ENCODE measurements at places on chromosomes 16 and 17.

GRCh38 chr17:51028176-51028863 lies 92.3 kb downstream of the SPAG9 start:
- no peak for DNase-seq

- DNase-seq: no peak
Measured at GRCh38 chr17:15303851-15304250, 37.5 kb downstream of the TEKT3 start.

- no peak for DNase-seq
Measured at GRCh38 chr17:33976831-33977230, 278.3 kb upstream of the CCL2 start.

- no peak for DNase-seq
Measured at GRCh38 chr16:2529061-2529931, 1.9 kb downstream of the CEMP1 start.

DNA sequence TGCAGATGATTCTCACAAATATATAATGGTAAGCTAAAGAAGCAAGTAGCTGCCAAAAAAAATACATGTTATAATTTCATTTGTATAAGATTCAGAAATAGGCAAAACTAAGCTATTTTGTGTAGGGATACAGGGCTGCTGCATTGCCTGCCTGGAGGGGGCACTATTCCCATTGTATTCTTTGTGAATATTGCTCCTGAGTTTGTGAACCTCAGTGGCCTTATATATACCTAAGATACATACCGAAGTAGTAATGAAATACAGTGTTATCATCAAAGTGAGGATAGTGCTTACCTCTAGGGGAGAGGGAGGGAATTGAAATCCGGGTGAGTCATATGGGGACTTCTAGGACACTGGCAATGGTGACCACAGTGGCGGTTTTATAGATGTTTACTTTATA lies 53.5 kb downstream of the C17orf58 start:
- DNase-seq: no peak

DNA sequence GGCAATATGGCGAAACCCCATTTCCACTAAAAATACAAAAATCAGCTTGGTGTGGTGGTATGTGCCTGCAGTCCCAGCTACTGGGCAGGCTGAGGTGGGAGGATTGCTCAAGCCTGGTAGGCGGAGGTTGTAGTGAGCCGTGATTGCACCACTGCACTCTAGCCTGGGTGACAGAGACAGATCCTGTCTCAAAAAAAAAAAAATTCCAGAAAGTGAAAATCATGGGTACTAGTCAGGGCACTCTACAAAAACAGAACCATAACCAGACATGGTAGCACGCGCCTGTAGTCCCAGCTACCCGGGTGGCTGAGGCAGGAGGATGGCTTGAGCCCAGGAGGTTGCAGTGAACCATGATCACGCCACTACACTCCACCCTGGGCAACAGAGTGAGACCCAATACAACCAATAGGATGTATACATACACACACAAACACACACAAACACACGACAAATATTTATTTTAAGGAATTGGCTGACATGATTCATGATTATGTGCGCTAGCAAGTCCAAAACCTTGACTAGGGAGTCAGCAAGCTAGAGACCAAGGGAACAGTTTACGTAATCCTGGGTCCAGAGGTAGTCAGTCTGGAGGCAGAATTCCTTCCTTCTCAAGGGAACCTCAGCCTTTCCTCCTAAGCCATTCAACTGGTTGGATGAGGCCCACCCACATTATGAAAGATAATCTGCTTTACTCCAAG lies 11.6 kb upstream of the GP1BA start:
- DNase-seq: no peak

- DNase-seq: no peak
Measured at GRCh38 chr17:28946239-28946638, 5.1 kb downstream of the PHF12 start.

DNA sequence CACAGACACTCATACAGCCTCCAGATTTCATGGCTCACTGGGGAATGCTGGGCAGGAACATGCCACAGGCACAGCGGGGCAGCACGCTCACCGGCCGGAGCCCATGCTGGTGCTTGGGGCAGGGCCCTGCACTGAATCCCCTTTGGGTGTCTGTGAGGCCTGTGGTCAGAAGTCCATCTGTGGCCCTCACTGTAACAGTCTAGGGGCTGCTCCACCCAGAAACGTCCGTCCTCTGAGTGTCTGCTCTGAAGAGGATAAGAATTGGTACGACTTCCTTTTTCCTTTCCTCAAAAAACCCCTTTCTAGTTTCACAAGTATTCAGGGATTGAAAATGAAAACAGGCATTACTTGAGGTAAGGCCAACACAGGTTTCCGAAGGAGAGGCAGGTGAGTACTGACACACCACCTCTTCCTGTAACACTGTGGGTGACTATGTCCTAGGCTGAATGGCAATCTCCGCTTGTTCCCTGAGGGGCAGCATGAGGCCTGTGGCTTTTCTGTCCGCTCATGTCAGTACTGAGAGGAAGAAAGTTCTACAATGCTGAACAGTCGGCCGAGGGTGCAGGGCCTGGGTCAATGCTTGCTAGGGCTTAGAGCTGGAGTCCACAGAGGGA lies 42.5 kb downstream of the TMEM11 start:
- peak; percentile 30 for DNase-seq

GRCh38 chr16:80317599-80318037 lies 223.2 kb upstream of the DYNLRB2 start:
- DNase-seq: no peak

DNA sequence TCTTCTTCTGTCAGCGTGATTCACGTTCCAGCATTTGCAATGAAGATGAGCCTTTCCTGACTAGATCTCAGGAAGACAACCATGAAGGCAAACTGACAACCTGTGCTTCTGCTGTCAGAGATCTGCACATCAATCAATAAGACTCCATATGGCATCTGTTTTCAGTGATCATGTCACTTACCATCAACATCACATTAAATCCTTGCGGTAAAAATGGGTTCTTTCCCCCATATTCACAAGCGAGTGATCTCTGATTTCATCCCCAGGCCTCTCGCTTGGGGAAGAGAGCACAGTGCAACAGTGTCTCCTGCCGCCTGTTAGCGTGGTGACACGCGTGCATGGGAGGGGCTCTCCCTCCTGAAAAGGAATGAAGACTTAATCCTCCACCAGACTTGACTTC lies 11.1 kb downstream of the NACA2 start:
- no peak for DNase-seq

- no peak for DNase-seq
Measured at GRCh38 chr16:24990803-24991202, 24.4 kb downstream of the ARHGAP17 start.

DNA sequence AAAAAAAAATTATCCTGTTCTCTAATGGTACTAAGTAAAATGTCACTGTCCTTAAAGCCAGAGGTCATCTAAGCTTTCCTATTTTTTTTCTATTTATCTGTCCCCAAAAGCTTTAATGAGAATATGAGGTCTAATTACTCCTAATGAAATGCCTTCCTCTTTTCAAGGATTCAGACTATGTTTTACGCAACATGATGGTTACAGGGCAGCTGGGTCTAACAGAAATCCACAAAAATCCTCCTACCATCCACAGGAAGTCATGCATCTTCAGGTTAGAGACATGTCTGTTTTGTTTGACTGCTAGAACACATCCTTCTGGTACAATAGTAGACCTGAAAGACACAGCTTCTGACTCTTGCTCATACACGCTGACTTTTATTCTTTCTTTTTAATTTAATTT lies 29.7 kb upstream of the NSRP1 start:
- DNase-seq: no peak

GRCh38 chr17:44402564-44403172 lies 13.2 kb upstream of the ITGA2B start:
- no peak for DNase-seq

- DNase-seq: peak; percentile 6
Measured at GRCh38 chr17:82965371-82965770, 114.0 kb upstream of the METRNL start.

DNA sequence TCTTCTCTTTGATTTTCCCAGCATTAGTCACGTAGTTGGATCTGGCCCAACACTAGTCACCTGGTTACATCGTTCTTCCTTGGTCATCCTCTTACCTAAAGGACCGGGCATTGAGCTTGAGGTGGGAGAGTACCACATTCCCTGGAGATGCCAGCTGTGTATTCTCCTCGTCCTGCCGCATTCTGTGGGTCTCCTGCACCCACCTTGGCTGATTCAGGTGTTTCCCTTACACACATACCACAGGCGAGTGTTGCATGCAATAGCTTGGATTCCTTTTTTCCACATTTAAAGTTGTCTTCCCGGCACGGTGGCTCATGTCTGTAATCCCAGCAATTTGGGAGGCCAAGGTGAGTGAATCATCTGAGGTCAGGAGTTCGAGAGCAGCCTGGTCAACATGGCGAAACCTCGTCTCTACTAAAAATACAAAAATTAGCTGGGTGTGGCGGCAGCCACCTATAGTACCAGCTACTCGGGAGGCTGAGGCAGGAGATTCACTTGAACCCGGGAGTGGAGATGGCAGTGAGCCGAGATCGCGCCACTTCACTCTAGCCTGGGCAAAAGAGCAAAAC lies 21.6 kb upstream of the CLEC18C start:
- no peak for DNase-seq

DNA sequence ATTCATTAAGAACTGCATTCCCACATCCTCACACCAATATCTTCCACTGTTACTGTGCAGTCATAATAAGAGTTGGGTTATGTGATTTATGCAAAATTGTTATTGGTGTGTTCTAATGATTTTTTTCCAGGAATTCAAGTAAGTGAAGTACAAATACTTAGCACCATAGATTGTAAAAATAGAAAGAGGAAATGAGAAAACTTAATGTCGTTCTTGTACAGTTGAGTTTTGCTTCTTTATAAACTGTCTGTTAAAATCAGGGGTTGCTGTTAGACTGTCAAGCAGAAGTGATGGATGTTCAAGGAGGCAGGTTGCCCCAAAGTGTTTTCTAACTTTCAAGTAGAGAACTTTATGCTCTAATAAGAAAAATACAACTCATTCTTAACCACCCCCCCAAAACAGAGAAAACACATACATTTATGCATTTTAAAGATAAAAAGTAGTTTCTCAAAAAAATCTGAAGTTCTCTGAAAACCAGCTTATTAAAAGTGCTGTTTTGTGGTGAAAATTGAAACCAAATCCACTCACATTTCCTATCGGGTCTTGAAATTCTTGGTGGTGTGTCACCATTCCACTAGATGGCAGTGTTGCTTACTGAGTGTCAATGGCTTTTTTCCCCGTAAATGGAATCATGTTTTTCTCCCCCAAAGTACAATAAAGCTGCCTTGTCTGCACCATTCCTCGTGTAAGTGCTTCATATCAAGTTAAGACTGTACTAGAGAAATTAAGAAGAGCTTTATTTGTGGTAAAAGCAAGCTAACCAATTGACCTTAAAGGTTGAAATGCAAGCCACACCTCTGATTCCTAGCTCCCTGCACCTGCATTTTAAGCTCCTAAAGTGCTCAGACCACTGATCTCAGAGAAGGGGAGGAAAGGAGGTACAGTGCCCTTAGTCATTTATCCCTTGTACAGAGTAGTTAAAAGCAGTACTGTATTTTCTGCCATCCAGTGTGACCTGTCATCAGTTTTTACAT lies 4.7 kb upstream of the IGSF6 start:
- DNase-seq: peak; percentile 38

GRCh38 chr17:20784100-20784665 lies 204.7 kb downstream of the CDRT15L2 start:
- no peak for DNase-seq

DNA sequence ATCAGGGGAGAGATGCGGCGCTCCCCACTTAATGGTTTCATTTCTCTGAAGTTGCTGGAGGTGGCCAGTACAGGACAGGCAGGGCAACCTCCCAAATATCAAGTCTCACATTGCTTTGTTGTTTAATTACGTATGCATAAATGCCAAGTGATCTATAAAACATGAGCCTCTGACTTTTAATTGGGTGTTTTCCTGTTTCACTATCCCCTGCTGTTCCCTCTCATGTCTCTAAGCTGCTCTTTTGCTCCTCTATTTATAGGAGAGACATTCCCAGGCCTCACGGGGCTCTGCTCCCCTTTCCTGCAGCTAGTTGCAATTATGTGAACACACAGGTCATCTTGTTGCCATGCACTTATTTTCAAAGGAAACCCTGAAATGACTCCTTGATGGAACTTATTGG lies 1173.5 kb upstream of the GOT2 start:
- no peak for DNase-seq

DNA sequence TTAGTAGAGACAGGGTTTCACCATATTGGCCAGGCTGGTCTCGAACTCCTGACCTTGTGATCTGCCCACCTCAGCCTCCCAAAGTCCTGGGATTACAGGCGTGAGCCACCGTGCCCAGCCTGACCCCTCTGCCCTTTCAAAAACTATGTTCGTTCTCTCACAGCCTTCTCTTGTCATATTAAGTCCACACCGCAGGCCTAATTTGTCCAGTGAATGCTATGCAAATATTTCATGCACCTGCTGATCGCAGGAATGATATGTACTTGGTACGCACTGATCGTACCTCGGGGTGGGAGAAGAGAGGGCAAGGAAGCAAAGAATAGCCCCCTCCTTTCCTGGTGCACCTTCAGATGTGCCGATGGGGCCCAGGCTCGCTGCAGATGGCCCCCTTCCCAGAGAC lies 3.0 kb upstream of the BIRC5 start:
- no peak for DNase-seq

All from stimulated activated CD8-positive, alpha-beta memory T cell treated with anti-CD3 and anti-CD28 coated beads, Interleukin-4, amount 100 ng/mL, for 48 hours (primary cell).